Left colon (tissue), 2 donors: ENCODE measurements at places on chromosomes 16 and 17. TPM values are rescaled to one million over a fixed set of nuclear protein-coding genes. Genes with fewer than 3 reads are reported as not detected.

DNA sequence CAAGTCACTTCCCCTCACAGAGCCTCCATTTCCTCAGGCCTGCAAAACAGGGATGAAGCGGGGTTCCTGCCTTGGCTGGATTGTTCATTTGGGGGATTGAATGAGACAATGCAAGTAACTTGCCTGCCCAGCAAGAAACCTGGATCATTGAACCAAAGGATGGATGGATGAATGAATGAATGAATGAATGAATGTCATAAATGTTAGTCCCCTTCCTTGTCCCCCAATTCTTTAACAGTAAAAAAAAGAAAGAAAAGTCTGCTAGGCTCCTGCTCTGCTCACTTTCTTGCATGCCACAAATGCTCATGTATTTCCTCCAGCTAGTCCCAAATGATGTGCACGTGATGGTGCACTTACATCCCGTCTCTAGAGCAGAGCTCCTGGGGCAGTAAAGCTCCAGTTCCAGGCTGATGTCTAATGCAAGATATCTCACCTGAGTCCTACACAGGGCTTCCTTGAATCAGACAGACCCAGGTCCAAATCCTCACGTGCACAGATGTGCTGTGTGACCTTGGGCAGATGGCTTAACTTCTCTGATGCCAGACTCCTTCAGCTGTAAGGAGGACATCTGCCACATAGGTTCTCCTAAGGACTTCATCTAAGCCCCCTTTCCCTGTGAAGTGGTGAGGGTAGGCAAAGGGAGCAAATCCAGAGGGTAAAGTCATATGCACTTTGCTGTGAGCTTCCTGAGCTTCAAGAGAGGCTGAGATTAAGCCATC, 45.5 kb downstream of the C16orf82 start:
- DNase-seq = no peak

DNA sequence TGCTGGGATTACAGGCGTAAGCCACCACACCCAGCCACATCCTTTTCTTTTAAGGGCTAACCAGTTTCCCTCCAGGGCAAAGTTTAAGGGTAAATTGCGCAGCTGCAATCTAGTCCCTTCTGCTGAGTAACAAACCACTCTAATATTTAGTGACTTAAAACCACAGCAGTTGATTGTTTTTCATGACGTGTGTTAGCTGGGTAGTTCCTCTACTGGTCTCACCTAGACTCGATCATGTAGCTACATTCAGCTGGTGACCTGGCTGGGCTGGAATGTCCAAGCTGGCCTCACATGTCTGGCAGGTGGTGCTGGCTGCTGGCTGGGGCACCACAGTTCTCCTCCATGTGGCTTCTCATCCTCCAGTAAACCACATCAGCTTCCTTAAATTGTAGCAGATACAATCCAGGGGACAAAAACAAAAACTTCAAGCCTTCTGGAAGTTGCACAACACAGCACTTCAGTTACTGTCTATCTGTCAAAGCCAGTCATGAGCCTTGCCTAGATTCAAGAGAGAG, 75.5 kb downstream of the GPRC5B start:
- no peak for DNase-seq

GRCh38 chr17:42025936-42026335, 6.0 kb downstream of the NKIRAS2 start:
- DNase-seq = no peak

- DNase-seq = no peak
Observed at GRCh38 chr16:23857256-23857880, 21.6 kb downstream of the PRKCB start.

- DNase-seq = no peak
Observed at GRCh38 chr17:46047398-46047797, 48.3 kb downstream of the STH start.

- no peak for DNase-seq
Observed at GRCh38 chr16:89582614-89583196, 7.1 kb downstream of the CPNE7 start.

DNA sequence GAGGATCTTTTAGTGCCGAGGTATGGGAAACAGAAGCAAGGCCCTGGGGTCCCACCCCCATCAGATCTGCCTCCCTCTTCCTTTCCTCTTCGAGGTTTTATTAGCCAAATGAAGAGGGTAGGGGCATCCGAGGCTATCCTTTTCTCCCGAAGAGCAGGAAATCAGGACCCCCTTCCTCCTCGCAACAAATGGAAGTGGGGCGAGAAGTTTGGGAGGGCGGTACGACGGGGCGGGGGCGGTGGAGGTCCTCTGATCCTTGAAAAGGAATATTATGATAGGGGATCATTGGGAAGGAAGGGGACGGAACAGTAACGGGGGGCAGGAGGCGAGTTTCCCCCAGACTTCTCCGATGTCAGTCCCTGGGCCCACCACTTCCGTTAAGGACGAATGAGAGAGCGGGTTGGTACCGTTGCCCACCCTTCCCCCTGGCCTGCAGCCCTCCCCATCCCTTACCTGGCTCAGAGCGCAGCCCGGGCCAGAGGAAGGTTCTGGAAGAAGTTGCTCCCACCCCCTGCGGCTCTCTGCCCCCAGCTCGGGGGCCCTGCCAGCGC, 309 bp downstream of the FOXJ1 start:
- no peak for DNase-seq

DNA sequence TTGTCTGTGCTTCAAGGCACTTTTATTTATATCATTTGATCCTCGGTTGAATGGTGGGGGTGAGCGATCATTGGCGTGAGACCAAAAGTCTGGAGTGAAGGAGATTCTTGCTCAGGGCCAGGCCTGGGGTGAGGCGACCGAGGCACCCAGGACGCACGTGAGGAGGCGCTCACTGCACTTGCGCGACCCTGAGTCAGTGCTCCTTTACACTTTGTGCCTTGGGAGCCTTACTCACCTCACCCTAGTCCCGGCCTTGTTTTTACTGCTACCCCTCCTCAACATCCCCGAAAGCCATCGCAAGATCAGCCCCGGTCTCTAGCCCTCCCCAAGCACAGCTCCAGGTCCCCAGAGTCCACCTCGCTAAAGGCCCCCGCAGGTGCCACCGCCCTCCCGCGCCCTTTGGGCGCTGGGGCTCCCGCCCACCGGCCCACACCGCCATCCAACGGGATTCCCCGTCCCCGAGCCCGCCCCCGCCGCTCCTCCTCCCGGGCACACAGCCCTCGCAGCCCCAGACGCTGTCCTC, 496 bp downstream of the EZH1 start:
- peak; percentile 81 for DNase-seq

DNA sequence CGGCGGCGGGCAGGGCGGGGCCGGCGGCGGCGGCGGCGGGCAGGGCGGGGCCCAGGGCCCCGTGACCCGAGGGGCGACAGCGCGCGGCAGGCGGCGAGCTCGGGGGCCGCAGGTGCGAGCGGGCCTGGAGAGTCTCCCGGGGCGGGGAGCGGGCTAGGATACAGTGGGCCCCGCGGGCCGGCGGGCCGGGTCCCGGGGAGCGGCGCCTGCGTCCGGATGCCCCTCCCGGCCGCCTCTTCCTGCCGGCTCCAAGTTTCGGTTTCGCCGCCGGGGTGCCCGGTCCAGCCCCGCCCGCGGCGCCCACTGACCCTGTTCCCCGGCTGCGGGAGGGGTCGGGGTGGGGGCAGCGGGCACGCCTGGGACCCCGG, at the start of gene RNF213:
Gene RNF213 (plus strand): TSS at position 62 of the 368 bp plus-strand sequence. CDS start 2,830 bp downstream, outside the sequence.
- DNase-seq = peak; percentile 75

DNA sequence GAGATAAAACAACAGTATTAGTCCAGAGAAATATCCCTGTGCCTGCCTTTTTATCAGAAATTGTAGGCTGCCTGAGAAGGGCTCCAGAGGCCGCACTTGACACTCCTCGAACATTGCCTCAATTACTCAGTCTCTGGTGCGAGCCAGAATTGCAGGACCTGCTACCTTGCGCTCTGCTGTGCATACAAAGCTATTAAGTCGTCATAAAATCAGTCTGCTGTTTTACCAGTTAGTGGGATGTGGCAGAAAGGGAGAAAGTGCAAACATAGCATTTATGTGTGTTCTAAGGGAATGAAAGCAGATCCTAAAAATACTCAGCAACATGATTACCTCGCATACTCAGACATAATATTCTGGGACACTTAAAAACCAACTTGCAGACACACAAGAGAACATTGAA, 70.6 kb downstream of the TMC6 start:
- no peak for DNase-seq

DNA sequence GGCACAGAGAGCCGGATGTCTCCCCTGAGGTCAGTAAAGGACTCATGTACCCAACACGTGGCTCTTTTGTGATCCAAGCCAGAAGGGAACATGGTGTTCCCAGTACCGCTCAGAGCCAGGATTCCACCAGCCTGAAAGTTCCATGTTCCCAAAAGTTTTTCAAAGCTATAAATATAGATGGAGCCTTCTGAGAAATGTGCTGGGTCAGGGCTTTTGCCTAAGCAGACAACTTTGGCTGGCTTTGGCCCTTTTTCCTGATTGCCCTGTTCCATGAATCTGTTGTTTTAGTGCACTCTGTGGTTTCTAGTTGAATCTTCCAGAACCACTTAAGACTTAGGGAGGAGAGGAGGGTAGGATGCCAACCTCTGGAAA, 128.5 kb upstream of the HS3ST2 start:
- DNase-seq = no peak

- no peak for DNase-seq
Observed at GRCh38 chr17:17784657-17785267, 52.0 kb downstream of the SREBF1 start.

GRCh38 chr17:82126556-82127314, 28.7 kb upstream of the FASN start:
- DNase-seq = no peak

PITPNM3 gene
- 13.7 TPM for total RNA-seq

TMEM220 gene
- 26.1 TPM for total RNA-seq

PLXDC1 gene
- 5.0 TPM for total RNA-seq

HS3ST2 gene
- total RNA-seq = 0.24 TPM

KNOP1 gene
- total RNA-seq = 22.8 TPM

KIF18B gene
- 3.0 TPM for total RNA-seq

SHISA9 gene
- 2.3 TPM for total RNA-seq

AANAT gene
- total RNA-seq = not detected

ASPA gene
- 1.0 TPM for total RNA-seq

RASD1 gene
- 24.6 TPM for total RNA-seq

CHST6 gene
- total RNA-seq = 2.0 TPM

CBFA2T3 gene
- total RNA-seq = 15.7 TPM
